ENCODE measurements at places on chromosomes 16 and 17. TPM values are rescaled to one million over a fixed set of nuclear protein-coding genes. Genes with fewer than 3 reads are reported as not detected.

Gene GPRC5C
- not detected for polyA plus RNA-seq

Gene KDM6B
- 4.5 TPM for polyA plus RNA-seq

Gene RCVRN
- not detected for polyA plus RNA-seq

Gene RNF43
- polyA plus RNA-seq: not detected

Gene KCNH4
- 0.03 TPM for polyA plus RNA-seq

Gene SSTR5
- not detected for polyA plus RNA-seq

Gene NEUROD2
- polyA plus RNA-seq: not detected

Gene SLC47A1
- not detected for polyA plus RNA-seq

Gene SLC47A2
- not detected for polyA plus RNA-seq

Gene AOC2
- 0.34 TPM for polyA plus RNA-seq

Gene KRTAP4-9
- 0.24 TPM for polyA plus RNA-seq

Gene IL34
- polyA plus RNA-seq: 2.0 TPM

Gene ERN2
- 0.60 TPM for polyA plus RNA-seq

Gene FLOT2
- polyA plus RNA-seq: 67.9 TPM

Gene HIC1
- polyA plus RNA-seq: 23.0 TPM

Gene KRT13
- 0.56 TPM for polyA plus RNA-seq

Gene KIF2B
- polyA plus RNA-seq: not detected

Gene CTRB2
- not detected for polyA plus RNA-seq

Gene OGFOD1
- polyA plus RNA-seq: 39.2 TPM

Gene CDK10
- 65.3 TPM for polyA plus RNA-seq

- no peak overlapping the region for H3K4me3 ChIP-seq
- H3K36me3 ChIP-seq: peaks cover 19% of the 10 kb centered on the region
- no peak overlapping the region for H3K27ac ChIP-seq
Measured at GRCh38 chr17:10673312-10673711, 16.2 kb upstream of the MYH3 start.

DNA sequence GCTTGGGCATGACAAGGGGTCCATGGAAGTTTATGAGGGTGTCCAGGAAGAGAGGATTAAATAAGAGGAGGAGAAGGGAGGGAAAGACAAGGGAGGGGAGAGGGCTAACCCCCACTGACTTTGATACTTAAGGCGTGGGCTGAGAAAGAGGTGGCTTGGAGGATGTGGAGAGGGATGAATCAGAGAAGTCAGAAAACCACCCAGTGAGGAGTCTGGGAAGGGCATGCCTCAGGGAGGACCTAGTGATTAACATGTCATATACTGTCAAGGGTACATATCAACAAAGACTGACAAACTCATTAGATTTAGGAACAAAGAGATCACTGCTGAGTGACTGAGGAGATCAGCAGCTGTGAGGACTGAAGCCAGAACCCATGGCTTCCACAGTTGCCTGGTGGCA, 145.4 kb downstream of the IRX5 start:
- no peaks in the 10 kb centered on the region for H3K36me3 ChIP-seq
- no peak overlapping the region for H3K27ac ChIP-seq
- DNase-seq: no peak
- no peak overlapping the region for H3K4me3 ChIP-seq
- no peaks in the 10 kb centered on the region for H3K4me1 ChIP-seq
- H3K27me3 ChIP-seq: no peaks in the 10 kb centered on the region

- H3K36me3 ChIP-seq: no peaks in the 10 kb centered on the region
- H3K27me3 ChIP-seq: no peaks in the 10 kb centered on the region
- no peak overlapping the region for H3K4me3 ChIP-seq
- H3K27ac ChIP-seq: no peak overlapping the region
- DNase-seq: no peak
Measured at GRCh38 chr17:14775731-14776492, 475.0 kb downstream of the HS3ST3B1 start.

- H3K36me3 ChIP-seq: peaks cover 14% of the 10 kb centered on the region
- no peak for DNase-seq
- no peaks in the 10 kb centered on the region for H3K27me3 ChIP-seq
- no peaks in the 10 kb centered on the region for H3K4me1 ChIP-seq
Measured at GRCh38 chr16:74898659-74899058, 86.3 kb downstream of the WDR59 start.

DNA sequence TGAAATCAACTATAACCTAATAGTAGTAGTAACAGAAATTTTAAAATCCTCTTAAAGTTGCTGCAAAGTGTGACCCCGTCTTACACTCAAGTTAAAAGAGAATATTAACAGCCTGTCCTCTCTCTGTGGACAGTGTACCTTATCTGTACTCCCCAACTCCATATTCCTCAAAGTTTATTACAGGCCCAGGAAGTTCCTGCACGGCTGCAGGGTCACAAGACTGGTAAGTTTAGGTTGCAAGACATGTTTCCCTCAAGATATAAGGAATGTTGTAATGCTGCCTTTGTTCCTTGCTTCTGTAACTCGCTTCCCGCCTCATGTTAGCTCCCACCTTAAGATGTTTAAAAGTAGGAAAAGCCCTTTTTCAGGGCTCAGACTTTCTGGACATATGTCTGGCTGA, 72.2 kb downstream of the ITFG1 start:
- no peak overlapping the region for H3K4me3 ChIP-seq
- H3K27ac ChIP-seq: no peak overlapping the region
- DNase-seq: no peak
- H3K27me3 ChIP-seq: no peaks in the 10 kb centered on the region
- H3K36me3 ChIP-seq: no peaks in the 10 kb centered on the region

- H3K4me1 ChIP-seq: peaks cover 14% of the 10 kb centered on the region
- no peak overlapping the region for H3K27ac ChIP-seq
- DNase-seq: peak; percentile 65
- H3K36me3 ChIP-seq: peaks cover 9% of the 10 kb centered on the region
- no peaks in the 10 kb centered on the region for H3K27me3 ChIP-seq
Measured at GRCh38 chr16:81608523-81609209, 164.1 kb downstream of the CMIP start.

- peaks cover 5% of the 10 kb centered on the region for H3K4me1 ChIP-seq
- H3K27ac ChIP-seq: no peak overlapping the region
- DNase-seq: no peak
- peaks cover 5% of the 10 kb centered on the region for H3K36me3 ChIP-seq
Measured at GRCh38 chr16:27598931-27599565, 49.1 kb downstream of the KATNIP start.

GRCh38 chr17:57442914-57443571, 186.7 kb downstream of the MSI2 start:
- no peaks in the 10 kb centered on the region for H3K36me3 ChIP-seq
- no peaks in the 10 kb centered on the region for H3K27me3 ChIP-seq
- H3K4me3 ChIP-seq: no peak overlapping the region

DNA sequence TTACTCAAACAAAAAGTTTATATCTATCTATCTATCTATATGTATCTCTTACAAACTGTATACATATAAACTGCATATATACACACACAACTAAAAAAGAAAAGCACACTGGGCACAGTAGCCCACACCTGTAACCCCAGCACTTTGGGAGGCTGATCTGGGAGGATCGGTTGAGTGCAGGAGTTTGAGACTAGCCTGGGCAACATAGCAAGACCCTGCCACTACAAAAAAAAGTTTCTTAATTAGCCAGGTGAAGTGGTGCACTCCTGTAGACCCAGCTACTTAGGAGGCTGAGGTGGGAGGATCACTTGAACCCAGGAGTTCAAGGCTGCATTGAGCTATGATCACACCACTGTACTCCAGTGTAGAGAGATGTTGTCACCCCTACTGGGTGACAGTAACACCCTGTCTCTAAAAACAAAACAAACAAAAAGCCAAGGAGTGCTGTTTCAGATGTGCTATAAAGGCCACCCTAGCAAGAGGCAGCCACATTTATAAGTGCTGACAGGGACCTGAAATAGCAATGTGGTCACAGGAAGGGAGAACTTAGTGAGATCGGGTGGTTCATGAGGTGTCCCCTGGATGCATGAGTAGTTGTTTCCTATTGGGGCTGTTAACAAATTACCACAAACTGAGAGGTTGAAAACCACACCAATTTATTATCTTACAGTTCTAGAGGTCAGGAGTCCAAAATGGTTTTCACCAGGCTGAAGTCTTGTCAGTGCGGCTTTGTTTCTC, 4.8 kb downstream of the CD2BP2 start:
- no peak overlapping the region for H3K27ac ChIP-seq
- DNase-seq: no peak
- H3K36me3 ChIP-seq: peaks cover 27% of the 10 kb centered on the region
- H3K27me3 ChIP-seq: no peaks in the 10 kb centered on the region
- H3K4me1 ChIP-seq: peaks cover 3% of the 10 kb centered on the region
- no peak overlapping the region for H3K4me3 ChIP-seq

DNA sequence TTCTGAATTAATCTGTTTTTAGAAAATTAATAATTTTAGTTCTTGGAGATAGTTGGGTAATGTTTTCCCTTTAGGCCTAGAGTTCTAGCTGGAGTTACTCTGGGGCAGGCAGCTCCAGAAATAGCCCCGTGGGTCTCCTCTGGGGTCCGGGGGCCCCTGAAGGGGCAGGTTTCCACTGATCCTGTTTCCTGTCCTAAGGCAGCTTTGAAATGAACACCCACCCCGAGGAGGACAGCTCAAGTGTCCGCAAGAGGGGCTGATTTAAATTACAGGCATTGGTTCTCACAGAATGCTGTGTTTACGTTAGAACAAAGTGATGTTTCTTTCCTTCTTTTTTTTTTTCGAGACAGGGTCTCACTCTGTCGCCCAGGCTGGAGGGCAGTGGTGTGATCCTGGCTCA, 23.8 kb downstream of the EEF2K start:
- no peaks in the 10 kb centered on the region for H3K4me1 ChIP-seq
- no peak overlapping the region for H3K27ac ChIP-seq
- no peak for DNase-seq

GRCh38 chr17:6502871-6503509, 53.4 kb downstream of the PITPNM3 start:
- no peaks in the 10 kb centered on the region for H3K27me3 ChIP-seq

DNA sequence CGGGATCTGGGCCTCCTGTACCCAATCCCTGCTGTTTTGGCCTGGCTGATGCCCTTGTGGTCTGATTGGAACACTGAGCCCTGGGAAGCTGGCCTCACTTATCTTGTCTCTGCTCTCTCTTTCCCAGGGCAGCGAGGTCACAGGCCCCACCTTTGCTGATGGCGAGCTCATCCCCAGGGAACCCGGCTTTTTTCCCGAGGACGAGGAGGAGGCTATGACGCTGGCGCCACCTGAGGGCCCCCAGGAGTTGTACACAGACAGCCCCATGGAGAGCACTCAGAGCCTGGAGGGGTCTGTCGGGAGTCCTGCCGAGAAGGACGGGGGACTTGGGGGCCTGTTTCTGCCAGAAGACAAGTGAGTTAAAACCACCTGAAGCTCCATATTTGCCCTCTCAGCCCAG, 126.0 kb downstream of the RAB11FIP4 start:
- no peak overlapping the region for H3K27ac ChIP-seq
- H3K4me1 ChIP-seq: no peaks in the 10 kb centered on the region
- peaks cover 16% of the 10 kb centered on the region for H3K27me3 ChIP-seq
- DNase-seq: no peak

GRCh38 chr17:27398691-27399090, 57.6 kb upstream of the KSR1 start:
- H3K4me1 ChIP-seq: peaks cover 3% of the 10 kb centered on the region
- no peak overlapping the region for H3K27ac ChIP-seq
- no peak for DNase-seq
- H3K36me3 ChIP-seq: no peaks in the 10 kb centered on the region
- no peak overlapping the region for H3K4me3 ChIP-seq

DNA sequence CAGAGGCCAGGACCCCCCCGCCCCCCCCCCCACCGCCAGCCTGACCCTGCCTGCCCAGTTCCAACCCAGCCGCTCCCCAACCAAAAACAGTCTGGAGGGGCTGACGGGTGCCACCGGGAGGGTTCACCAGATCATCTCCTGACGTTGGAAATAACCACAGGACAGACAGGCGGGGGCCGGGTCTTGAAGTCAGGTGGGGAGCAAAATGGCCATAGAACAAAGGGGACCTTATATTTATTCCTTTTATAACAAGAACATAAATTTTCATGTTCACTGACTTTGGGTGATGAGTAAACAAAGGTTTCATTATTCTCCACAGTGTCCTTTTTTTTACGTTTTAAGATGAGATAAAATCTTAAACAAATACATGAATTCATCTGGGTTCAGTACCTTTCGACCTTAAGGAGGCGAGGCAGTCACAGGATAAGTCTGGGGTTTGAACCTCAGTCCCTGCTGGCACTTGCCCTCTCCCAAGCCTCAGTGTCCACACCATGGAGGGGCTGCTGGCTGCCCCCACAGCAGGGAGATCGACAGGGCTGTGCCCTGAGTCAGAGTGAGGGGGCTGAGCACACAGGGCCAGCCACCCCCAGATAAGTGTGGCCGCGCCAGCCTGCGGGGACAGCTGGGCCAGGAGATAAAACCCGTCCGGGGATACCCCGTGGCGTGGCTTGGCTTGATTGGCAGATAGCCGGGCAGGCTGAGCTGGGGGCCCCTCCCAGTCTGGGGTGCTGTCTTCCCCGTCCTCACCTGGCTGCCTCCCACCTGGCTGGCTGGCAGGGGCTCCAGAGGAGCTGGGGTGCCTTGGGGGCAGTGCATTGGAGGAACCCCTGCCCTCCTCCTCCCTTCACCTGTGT, 15.0 kb downstream of the SLC7A5 start:
- H3K36me3 ChIP-seq: peaks cover 26% of the 10 kb centered on the region
- H3K4me3 ChIP-seq: no peak overlapping the region
- H3K27ac ChIP-seq: peak overlapping the region; percentile 93

GRCh38 chr17:39755554-39756379, 18.0 kb downstream of the GRB7 start:
- peak; percentile 24 for DNase-seq
- H3K4me3 ChIP-seq: no peak overlapping the region
- no peak overlapping the region for H3K27ac ChIP-seq
- peaks cover 4% of the 10 kb centered on the region for H3K4me1 ChIP-seq
- no peaks in the 10 kb centered on the region for H3K36me3 ChIP-seq

GRCh38 chr16:66382966-66383299, 16.4 kb downstream of the CDH5 start:
- peaks cover 10% of the 10 kb centered on the region for H3K4me1 ChIP-seq
- no peak overlapping the region for H3K4me3 ChIP-seq
- H3K27ac ChIP-seq: no peak overlapping the region
- no peaks in the 10 kb centered on the region for H3K36me3 ChIP-seq
- peaks cover 14% of the 10 kb centered on the region for H3K27me3 ChIP-seq

GRCh38 chr16:80518436-80518835, 22.4 kb upstream of the DYNLRB2 start:
- H3K27ac ChIP-seq: no peak overlapping the region
- H3K4me1 ChIP-seq: no peaks in the 10 kb centered on the region
- H3K4me3 ChIP-seq: no peak overlapping the region

- H3K27ac ChIP-seq: no peak overlapping the region
- H3K27me3 ChIP-seq: no peaks in the 10 kb centered on the region
Measured at GRCh38 chr17:65942592-65942991, 249.3 kb downstream of the CEP112 start.

- no peak overlapping the region for H3K4me3 ChIP-seq
- H3K27me3 ChIP-seq: peaks cover 3% of the 10 kb centered on the region
- no peak overlapping the region for H3K27ac ChIP-seq
Measured at GRCh38 chr16:21075252-21075651, 75.4 kb downstream of the DNAH3 start.

GRCh38 chr17:79922116-79922601, 82.9 kb upstream of the CBX4 start:
- H3K4me1 ChIP-seq: no peaks in the 10 kb centered on the region
- no peak for DNase-seq
- H3K27ac ChIP-seq: no peak overlapping the region
- peaks cover 60% of the 10 kb centered on the region for H3K27me3 ChIP-seq
- no peaks in the 10 kb centered on the region for H3K36me3 ChIP-seq
